Activated CD4-positive, alpha-beta memory T cell treated with anti-CD3 and anti-CD28 coated beads for 36 hours (primary cell): ENCODE measurements at places on chromosomes 12 and 14.
A peak's percentile ranks its signal among the peaks of the same experiment; 100 is the strongest.

- DNase-seq = no peak
These were observed 23.2 kb upstream of the BCAT1 start for GRCh38 chr12:24972078-24972477.

DNA sequence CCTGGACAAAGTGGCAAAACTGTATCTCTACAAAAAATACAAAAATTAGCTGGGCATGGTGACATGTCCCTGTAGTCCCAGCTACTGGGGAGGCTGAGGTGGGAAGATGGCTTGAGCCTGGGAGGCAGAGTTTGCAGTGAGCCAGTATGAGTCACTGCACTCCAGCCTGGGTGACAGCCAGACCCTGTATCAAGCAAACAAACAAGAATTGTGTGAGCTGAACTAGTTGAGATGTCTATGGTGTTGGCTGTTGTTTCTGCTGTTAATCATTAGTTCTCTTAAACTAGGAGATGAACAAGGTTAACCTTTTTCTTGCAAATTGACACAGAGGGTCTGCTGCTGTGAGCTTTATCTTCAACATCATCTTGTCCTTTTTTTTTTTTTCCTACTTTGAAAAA is 23.6 kb downstream of the RASSF3 start:
- DNase-seq = peak; percentile 49

GRCh38 chr14:98937712-98938505 is 334.1 kb downstream of the BCL11B start:
- DNase-seq = no peak

DNA sequence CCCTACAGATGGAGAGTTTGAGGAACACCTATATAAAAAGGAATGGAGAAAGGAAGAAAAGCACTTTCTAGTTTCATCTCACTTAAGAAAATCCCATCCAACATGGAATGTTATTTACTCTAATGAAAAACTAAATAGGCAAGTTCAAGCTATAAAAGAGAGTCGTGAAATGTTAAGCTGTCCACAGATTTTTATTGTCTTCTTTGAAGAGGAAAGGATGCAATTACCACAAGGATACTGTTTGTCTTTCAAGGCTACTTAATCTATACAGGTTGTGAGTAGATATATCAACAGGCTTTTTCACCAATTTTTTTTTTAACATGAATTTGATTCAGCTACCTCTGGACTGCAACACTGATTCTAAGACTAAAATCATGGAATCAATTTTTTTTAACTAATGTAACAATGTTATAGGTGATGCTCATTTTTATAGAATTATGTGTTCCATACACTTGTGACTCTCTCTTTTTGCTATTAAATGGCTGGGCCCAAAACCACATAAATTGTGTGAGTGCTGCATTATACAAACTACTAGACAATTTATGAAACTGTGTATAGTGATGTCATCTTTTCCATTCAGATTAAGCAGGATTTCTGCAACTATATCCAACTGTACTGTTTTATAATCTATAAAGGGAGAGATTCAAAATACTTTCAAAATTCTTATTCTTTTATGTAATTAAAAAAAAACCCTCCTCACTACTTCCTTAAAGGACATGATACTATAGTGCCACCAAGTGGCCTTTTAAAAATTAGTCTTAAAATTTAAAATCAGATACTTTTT is 26.8 kb upstream of the BMAL2 start:
- DNase-seq = no peak

DNA sequence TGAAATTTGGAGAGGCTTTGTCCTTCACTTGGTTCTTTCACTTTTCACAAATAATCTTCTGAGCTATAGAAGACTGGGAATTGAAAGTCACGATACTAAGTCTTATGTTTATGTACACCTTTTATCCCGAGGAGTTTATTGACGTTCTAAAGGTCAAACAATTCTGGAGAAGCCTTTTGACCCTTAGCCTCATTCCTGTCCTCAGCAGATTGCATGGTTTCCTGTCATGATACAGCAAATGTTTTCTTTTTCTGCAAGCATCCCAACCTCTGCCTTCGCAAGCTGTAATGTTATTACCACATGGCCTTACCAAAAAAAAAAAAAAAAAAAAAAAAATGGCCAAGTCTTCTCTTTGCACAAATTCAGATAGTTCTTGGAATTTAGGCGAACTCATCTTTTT is 411.7 kb upstream of the FLRT2 start:
- DNase-seq = no peak

GRCh38 chr14:39217214-39217879 is 16.4 kb upstream of the MIA2 start:
- no peak for DNase-seq

DNA sequence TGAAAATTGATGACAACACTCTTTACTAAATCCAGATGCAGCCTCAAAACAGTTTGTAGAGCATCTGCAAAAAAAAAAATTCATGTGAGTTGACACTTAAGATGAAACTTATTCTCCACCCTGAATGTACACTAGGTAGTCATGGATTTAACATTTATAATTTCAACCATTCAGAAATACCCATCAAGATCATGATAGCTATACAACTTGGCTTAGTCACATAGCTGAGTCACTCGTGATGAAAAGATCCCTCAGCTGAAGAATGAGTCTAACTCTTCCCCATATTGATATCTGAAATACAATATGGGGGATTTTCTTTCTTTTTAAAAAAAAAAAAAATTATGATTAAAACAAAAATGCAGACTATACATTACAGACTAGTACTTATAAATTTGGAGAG is 104.8 kb upstream of the PLEKHG7 start:
- DNase-seq = no peak

DNA sequence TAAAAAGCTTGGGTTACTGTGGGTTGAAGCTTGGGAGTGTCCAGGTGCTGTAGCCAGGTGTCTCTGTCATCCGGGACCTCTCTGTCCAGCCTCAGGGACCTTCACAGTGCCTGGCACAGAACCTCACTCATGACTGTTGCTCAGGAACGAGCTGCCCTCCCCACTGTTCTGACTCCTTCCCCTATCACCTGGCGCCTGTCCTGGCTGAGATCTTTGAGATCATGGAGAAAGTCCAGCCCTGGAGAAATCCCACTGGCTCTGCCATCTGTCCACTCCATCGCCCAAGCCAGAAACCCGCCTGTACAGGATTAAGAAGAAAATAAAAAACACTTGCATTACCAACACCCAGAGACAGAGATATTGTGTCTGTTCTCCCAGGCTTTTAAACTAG is 53.5 kb downstream of the DGLUCY start:
- DNase-seq = no peak

- DNase-seq = peak; percentile 30
These were observed 57.3 kb downstream of the TTC7B start for GRCh38 chr14:90758959-90759358.

DNA sequence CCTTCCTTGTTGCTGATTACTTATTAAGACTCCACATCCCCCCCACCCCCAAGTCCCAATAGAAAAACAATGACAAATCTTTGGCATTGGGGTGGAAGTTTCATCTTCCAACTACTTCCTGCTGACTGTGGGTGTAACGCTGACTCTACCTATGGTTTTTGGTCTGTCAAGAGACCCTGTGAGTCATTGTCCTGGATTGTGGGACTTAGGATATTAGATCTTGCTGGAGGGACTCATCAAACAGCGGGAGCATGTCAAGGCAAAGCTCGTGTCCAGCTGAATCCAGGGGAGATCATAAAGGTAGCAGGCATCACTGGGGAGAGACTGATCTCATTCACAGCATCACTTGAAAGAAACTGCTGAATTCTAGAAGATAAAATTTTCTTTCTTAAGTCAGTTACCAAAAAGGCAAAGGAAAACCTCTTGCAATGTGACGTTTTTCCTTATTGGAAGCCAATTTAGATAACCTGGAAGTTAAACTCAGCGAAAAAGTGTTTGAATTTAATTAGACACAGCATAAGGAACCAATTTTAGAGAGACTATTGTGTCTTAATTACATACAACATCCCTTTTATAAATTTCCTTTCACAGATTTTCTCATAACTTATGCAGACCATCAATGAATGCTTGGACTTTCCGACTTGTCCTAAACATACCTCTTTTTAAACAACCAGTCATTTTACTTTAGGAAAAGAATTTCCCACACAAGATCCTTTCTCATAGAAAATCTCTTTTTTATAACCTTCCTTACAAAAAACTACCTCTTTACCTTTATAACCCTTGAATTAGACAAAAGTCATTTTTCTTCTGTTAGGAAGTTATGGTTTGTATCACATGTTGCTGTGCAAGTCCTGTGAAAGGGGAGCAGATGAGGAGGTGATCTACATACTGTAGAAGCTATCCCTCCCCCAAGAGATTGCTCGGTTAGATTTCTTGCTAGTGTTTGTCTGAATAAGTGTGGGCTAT is 94.6 kb upstream of the SCAF11 start:
- no peak for DNase-seq
